ENCODE measurements at places on chromosomes 4 and X.

- no peak for DNase-seq
Measured at GRCh38 chrX:78945186-78945912, at the start of gene P2RY10. P2RY10 (plus strand) TSS chrX:78945391; CDS start chrX:78960521, 15,130 bp downstream.

DNA sequence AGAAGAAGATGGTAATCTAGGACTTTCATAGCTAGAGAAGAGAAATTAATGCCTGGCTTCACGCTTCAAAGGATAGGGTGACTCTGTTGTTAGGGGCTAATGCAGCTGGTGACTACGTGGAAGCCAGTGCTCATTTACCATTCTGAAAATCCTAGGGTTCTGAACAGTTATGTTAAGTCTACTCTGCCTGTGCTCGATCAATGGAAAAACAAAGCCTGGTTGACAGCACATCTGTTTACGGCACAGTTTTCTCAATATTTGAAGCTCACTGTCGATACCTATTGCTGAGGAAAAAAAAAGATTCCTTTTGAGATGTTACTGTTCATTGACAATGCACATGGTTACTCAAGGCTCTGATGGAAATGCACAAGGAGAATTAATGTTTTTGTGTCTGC lies 182.6 kb upstream of the NUDT6 start:
- DNase-seq, result no peak

GRCh38 chr4:181962321-181962720 lies 280.9 kb upstream of the TENM3 start:
- no peak for DNase-seq

GRCh38 chr4:99300934-99301333 lies 10.1 kb upstream of the ADH1A start:
- DNase-seq, result no peak

GRCh38 chr4:183445097-183445428 lies 627 bp downstream of the CDKN2AIP start:
- DNase-seq, result no peak

DNA sequence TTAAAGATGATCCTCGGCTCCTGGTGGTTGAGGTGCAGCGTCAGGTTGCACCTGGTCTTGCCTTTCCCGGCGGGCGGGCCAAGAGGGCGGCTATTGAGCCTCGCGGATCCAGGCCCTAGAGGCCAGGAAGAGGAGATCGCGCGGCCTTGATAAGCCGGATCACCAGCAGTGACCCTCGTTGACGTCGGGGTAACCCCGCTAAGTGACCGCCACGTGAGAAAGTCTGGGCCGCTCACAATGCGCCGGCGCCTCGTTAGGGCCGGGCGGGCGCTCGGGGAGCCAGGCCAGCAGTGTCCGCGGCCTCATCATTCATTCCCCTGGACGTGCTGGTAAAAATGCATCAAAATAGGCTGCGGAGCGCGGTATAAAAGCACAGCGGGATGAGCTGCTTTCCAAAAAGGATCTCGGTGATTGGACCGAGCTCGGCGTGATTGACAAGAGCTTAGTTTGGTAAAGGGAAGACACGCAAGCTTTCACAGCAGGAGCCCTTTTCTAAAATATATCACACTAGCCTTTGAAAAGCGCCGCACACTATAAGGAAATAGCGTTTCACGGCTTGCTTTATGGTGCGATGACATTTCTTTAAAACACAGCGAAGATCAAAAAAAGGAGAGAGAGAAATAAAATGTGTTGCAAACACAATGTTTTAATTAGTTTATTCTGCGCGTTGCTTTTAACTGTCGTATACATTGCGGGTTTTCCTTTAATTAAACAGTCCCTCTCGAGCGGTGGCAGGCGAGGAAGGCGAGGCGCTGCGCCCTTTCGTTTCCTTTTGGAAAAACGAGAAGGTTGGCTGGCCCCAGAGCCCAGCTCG lies 15.9 kb upstream of the ZIC3 start:
- DNase-seq, result no peak

DNA sequence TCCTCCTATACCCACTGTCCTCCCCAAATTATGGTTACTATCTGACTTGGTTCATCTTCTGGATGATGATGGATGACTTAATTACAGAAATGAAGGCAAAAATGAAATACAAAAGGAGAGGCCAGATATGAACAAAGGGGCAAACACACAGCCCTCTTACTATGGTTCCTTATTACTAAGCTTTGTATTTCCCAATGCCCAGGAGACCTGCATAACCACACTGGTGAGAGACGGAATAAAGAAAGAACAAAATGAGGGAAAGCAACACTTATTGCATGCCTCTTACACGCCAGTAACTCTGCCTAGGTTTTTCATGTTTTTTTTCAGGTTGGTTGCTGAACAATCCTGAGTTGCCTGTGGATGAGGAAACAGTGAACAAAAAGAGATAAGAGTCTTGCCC lies 120.5 kb downstream of the SLC10A7 start:
- DNase-seq, result no peak

DNA sequence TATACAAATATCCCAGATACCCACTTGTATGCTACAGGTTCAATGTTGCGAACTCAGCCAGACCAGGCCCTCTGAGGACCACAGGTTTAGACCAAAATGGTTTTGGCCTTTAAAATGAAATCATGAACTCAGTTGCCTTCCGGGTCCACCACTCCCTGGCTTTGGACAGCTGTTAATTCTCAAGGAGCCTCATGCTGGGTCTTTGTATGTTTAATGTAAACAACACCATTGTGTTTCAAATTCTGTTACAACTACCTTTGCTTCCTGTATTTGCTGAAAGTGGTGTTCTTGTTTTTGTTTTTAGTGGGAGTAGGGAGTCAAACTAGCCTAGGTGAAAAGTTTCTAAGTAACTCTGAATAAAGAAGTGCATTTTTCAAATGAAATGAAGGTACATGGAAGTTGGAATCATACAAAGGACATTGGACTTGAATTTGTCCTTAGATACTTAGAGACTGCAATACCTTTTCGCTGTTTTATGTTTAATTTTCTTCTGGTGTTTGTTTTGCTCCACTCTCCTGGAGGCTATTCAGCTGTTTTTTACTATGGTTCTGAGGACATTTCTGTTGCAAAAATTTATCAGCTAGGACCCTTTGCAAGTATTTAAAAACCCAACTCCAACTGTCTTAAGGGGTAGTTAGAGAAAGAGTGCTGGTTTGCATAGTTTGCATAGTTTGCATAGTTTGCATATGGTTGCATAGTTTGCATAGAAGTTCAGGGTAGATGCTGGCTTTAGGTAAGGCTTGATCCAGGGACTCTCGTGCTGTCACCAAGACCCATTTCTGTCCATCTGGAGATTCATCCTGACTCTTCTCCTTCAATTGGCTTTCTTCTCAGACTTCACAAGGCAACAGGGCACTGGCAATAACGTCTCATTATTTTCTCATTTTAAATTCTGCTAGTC lies 70.1 kb downstream of the MID1IP1 start:
- no peak for DNase-seq

DNA sequence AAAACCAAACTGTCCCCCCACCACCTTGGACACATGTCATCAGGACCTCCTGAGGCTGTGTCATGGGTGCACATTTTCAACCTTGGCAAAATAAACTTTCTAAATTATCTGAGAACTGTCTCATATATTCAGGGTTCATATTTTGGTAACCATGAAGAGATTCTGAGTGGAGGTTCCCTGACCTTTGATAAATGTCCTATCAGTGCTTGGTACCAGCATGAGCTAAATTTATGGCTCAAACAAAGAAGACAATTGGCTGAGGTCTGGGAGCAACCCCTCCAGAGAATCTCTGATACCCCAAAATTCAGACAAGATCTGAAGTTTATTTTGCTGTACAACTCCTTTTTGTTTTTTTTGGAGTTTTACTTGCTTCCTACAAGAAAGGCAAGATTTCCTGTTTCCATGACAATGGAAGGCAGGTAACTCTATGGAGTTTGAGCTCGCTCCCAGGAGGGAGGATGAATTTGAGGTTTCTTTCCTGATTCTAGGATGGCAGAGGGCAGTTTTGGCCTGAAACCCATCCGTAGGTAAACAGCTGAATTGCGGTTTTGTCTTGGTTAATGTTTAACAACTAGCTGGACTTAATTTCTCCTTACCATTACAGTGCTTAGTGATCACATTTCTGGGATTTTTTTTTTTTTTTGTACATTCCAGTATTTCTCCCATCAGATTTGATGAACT lies 14.5 kb downstream of the UGT2B15 start:
- no peak for DNase-seq

- DNase-seq, result no peak
Measured at GRCh38 chr4:90403781-90404180, 276.6 kb downstream of the CCSER1 start.

DNA sequence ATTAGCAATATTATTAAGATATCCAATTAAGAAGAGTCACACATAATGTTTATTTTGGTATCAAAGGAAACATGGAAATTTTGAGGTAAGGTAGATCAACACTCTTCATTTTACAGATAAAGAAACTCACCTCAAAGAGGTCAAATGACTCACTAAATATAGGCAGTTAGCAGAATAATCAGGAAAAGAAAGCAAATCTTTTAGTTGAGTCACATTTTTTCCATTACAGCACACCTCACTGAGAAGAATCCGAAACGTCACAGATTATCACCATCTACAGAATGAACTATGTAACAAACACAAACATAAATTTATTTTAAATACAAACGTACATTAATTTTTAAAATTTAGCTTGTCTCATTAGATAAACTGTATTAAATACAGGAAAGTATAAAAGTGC lies 70.1 kb downstream of the TMEM47 start:
- DNase-seq, result no peak

- no peak for DNase-seq
Measured at GRCh38 chr4:144547678-144548298, 98.2 kb upstream of the HHIP start.
